ENCODE measurements at places on chromosomes 2 and 18. TPM values are rescaled to one million over a fixed set of nuclear protein-coding genes. Genes with fewer than 3 reads are reported as not detected.
A peak's percentile ranks its signal among the peaks of the same experiment; 100 is the strongest.

DNA sequence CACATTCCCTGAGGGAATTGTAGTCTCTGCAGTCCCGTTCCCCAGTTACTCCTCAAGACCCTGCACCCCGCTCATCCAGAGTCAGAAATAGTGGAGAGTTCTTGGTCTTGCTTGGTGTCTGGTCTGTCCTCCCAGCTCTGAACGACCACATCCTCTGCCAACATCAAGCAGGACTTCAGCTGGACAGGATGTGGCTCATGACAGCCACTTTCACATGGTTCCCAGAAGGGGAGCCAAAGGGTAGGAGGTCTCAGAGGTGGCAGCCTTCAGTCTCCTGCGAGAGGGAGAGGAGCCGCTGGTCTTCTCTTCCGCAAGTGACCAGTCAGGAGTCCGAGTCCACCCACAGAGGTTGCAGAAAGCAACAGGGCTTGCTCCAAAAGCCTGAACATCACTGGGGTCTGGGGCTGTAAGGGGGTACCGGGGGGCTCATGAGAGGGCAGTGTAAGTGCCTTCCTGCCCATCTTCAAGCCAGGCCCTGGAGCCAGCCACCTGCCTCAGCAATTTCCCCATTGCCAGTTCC is 29.8 kb downstream of the B3GNT7 start:
- DNase-seq: no peak
- no peak overlapping the region for H3K27ac ChIP-seq
- H3K36me3 ChIP-seq: no peaks in the 10 kb centered on the region
- no peaks in the 10 kb centered on the region for H3K27me3 ChIP-seq
- no peaks in the 10 kb centered on the region for H3K4me1 ChIP-seq

GRCh38 chr2:41482659-41483058 is 565.2 kb upstream of the PKDCC start:
- no peak overlapping the region for H3K4me3 ChIP-seq
- no peak for DNase-seq
- H3K27ac ChIP-seq: no peak overlapping the region

DNA sequence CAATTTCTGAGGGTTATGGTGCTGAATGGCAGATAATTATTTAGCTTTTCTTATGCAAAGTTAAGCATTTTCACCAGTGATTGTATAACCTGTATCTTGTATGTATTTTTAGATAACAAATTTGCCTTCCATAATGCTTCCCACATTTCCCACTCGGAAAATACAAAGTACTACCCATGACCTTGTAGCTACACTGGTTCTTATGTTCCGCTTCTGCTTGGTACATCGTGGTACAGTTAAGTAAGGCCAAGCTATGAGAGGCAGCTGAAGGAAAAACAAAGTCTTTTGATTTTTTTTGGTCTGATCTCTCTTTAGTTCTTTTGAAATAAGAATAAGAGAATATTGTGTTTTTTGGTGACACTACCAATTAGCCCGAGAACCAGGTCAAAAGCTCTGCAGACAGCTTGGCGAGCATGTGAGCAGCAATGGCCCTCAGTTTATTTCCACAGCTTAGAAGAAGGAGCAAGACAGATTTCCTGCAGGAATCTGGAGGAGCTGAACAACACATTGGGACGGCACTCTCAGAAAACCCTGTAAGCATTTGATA is 26.8 kb downstream of the SH3YL1 start:
- H3K4me3 ChIP-seq: no peak overlapping the region
- no peaks in the 10 kb centered on the region for H3K36me3 ChIP-seq
- no peak for DNase-seq

GRCh38 chr2:222656526-222657446 is 894 bp upstream of the FARSB start:
- peak overlapping the region; percentile 95 for H3K4me3 ChIP-seq
- no peak for DNase-seq
- no peaks in the 10 kb centered on the region for H3K4me1 ChIP-seq
- no peaks in the 10 kb centered on the region for H3K27me3 ChIP-seq
- H3K27ac ChIP-seq: peak overlapping the region; percentile 83
- H3K36me3 ChIP-seq: no peaks in the 10 kb centered on the region

Gene DLGAP1
- total RNA-seq: 0.53 TPM

Gene C2orf78
- not detected for total RNA-seq
